Activated naive CD8-positive, alpha-beta T cell treated with anti-CD3 and anti-CD28 coated beads for 36 hours (primary cell): ENCODE measurements at places on chromosomes 1 and 21. TPM values are rescaled to one million over a fixed set of nuclear protein-coding genes. Genes with fewer than 3 reads are reported as not detected.

GRCh38 chr1:229019663-229020271 is 251.1 kb upstream of the RAB4A start:
- DNase-seq: no peak

DNA sequence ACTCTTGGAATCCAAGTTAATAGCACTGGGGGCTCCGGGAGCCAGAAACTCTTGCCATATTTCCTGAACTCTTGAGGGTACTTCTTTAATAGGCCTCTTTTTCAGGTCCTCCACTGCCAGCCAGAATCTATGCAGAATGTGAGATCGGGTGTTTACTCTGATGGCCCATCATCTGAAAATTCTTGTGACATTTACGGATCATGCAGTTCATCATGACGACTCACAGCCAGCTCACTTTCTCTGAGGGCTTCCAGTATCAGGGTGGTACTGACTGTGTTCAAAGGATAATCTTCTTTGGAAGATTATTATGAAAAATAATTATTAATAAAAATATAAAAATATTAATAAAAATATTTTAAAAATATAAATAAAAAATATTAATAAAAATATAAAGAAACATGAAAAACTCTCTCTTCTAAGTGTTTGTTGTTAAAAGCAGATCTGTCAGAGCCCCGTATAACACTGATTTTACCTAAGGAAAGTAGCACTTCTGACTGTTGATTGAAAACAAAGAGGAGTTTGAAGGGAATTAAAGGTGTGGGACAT is 194.3 kb upstream of the GREM2 start:
- DNase-seq: no peak

GRCh38 chr1:64624808-64625207 is 120.1 kb upstream of the RAVER2 start:
- DNase-seq: no peak

- DNase-seq: no peak
Observed at GRCh38 chr1:70436622-70437251, 25.7 kb downstream of the CTH start.

The HIPK1 gene
- total RNA-seq: 45.7 TPM

- DNase-seq: no peak
Observed at GRCh38 chr1:55179177-55179835, 35.9 kb downstream of the USP24 start.

DNA sequence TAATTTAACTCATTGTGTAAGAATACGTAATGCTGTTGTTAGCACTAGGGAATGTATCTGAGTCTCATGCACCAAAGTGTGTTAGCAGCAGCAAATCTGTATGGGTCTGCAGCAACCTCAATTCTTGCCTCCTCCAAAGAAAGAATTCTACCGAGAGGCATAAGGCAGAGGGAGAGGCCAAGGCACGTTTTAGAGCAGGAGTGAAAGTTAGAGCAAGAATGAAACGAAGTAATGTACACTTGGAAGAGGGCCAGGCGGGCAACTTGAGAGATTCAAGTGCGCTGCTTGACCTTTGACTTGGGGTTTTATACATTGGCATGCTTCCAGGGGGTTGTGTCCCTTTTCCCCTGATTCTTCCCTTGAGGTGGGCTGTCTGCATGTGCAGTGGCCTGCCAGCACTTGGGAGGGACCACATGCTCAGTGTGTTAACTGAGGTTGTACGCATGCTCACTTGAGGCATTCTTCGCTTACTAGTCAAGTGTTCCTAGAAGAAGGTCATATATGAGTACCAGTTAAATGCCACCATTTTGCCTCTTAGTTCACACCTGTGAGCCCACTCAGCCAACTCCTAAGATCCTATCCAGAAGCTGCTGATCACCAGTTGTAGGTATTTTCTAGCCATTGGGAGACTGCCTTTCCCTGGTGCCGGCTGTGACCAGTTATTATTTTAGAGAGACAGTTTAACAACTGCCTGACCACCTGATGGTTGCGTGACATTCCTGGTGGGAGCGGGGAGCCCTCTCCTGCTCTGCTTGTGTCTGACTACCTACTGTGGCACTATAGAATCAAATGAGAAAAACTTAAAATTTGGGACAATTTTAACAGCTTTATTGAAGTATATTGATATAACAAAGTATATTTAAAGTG is 2.7 kb upstream of the CNN3 start:
- DNase-seq: no peak

The GNG4 gene
- total RNA-seq: 1.4 TPM

DNA sequence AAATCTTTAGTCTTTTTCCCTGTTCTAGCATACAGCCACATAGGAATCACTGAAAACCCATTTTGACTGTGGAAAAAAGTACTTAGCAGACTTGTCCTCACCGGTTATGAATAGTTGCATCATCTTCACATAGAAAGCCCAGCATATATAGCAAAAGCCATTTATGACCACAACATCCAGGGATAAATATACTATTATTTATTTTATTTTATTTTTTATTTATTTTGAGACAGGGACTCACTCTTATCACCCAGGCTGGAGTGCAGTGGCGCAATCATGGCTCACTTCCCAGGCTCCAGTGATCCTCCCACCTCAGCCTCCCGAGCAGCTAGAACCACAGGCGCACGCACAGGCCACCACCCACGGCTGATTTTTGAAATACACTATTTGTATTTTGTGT is 175.3 kb downstream of the GALNT2 start:
- DNase-seq: no peak

The AMY1B gene
- total RNA-seq: not detected

GRCh38 chr1:78553859-78554258 is 63.1 kb downstream of the PTGFR start:
- DNase-seq: no peak

DNA sequence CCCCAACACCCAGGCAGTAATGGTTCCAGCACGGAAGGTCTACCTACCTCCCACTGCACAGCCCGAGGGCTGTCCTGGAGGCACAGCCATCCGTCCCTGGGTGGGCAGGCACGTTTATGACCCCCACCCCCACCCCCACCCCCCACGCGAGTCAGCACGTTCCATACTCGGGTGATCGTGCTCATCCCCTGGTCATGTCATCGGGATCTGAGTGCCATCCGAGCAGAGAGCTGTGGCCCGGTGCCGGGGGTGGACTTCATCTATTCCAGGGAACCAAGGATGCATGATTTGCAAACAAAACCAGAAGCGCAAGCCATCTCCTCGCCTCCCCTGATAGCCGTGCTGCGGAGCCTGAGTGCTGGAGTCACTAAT is 1.1 kb downstream of the TSPEAR start:
- no peak for DNase-seq

GRCh38 chr1:77620273-77620672 is 62.2 kb downstream of the ZZZ3 start:
- no peak for DNase-seq

DNA sequence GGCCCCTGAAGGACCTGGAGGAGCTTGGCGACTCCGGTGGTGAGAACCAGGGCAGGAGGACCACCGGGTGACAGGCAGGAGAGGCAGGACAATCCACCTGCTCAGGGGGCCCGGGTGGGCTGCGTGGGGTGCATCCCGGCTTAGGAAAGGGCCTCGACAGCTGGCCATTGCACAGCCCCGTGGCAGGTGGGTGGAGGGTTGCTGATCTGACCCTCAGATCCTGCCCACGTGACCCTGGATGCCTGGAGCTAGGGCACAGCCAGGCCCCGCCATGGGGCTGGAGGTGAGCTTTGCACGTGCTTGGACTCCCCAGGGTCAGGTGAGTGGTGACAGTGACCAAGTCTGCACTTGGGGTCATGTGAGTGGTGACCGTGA is 35.5 kb upstream of the SLC19A1 start:
- no peak for DNase-seq
